SW480 (cell line): ENCODE measurements at places on chromosomes 13 and 19.

DNA sequence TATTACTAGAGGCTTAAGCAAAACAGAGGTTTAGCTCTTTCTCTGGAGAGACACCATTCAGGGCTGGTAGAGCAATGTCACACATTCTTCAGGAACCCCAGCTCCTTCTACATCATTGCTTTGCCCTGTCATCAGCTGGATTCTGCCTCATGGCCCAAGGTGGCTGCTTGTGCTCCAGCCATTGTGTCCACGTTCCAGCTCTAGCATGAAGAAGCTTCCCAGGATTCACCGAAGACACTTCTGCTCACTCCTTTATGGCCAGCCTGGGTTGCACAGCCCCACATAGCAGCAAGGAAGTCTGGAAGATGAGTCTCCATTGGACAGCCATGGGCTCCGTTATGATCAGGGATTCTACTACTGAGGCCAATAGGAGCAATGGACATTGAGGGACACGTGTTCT, 13.2 kb downstream of the PGLS start:
- no peak for DNase-seq

GRCh38 chr19:43519436-43520088, 7.4 kb downstream of the ETHE1 start:
- DNase-seq, result peak; percentile 91

GRCh38 chr19:5799247-5800241, 5.3 kb upstream of the NRTN start:
- no peak for DNase-seq

DNA sequence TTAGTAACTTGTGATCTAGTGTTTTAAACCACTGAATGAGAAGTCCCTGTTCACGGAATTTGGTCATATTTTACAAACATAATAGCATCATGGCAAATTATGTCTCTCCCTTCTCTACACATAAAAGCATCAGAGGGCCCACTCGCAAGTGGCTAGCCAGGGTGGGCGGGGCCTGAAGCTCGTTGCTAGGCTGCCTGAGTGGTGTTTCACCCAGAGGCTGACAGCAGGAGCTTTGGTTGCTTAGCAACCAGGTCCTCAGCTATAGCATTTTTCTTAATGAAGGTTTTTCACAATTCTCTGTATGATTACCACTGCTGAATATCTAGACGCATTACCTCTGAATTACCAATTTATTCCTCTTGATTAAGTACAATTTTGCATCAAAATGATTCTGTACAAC, 126.5 kb downstream of the NALCN start:
- peak; percentile 11 for DNase-seq

GRCh38 chr19:31648347-31648746, 299.1 kb upstream of the TSHZ3 start:
- peak; percentile 43 for DNase-seq

GRCh38 chr13:112900691-112901091, 68.3 kb upstream of the MCF2L start:
- DNase-seq, result no peak

DNA sequence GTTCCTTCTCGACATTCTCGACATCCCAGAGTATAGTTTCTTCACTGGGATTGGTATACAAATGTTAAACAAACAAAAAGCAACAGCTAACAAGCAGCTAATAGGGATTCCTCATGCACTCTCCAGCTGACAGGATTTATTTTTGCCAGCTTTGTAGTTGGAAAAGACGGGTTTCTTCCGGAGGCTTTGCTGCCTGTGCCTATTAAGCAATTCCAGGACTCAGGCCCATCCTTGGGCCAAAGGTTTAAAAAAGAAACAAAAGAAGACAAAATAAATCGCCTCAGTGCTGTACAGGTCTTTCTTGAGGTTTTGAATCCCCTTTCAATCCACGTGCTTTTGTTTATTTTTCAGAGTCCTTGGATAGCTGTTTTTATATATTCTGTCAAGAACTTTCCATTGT, 1414.5 kb upstream of the PCDH9 start:
- DNase-seq, result no peak

- no peak for DNase-seq
Observed at GRCh38 chr19:295687-296370, 4.6 kb upstream of the PLPP2 start.

DNA sequence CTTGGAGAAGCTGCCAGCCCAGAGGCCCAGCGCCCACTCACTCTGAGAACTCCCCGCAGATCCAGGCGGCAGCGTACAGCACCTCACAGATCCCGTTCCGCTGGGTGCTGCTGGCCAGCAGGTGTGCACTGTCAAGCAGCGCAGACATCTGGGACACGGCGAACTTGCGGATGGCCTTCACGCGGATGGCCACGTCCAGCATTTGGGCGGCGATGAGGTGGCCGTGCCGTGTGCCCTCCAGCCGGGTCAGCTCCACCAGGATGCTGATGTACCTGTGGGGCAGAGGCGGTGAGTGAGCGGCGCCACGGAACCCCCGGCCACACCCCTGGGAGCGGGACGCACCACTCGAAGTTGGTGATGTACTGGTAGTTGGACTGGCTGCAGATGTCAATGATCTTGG, 24.1 kb downstream of the IZUMO4 start:
- DNase-seq, result no peak

GRCh38 chr13:31394506-31394905, 194.7 kb downstream of the B3GLCT start:
- DNase-seq, result peak; percentile 48

GRCh38 chr13:46088821-46089562, 15.8 kb downstream of the CPB2 start:
- DNase-seq, result no peak

DNA sequence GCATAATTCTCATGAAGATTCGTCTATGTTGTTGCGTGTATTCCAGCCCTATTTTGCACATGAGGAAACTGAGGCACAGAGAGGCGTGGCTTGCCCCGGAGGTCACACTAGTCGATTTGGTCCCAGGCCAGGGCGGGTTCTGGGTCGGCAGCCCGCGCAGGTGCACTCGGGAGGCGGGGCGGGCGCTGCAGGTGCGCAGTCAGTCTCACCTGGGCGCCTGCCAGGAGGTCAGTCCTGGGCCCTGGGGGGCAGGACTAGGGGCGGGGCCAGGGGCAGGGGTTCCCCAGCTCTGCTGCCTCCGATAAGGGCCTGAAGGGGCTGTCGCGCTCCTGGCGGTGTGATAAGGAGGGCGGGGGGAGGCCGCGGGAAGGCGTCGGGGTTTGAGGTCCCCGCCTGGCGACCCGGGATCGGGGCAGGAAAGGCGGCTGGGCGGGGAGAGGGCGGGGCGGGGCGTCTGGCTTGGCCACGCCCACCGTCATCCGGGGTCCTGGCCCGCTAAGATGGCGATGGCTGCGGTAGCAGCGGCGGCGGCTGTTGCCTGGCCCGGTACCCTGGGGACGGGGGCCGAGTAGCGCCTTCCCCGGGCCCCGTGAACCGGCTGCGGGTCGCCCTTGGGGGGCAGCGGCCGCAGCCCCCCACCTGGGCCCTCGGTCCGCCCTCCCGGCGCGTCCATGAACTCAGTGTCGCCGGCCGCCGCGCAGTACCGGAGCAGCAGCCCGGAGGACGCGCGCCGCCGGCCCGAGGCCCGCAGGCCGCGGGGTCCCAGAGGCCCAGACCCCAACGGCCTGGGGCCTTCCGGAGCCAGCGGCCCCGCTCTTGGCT, at the start of gene ATG4D:
Gene ATG4D (plus strand): TSS at position 485 of the 822 bp plus-strand sequence. CDS start 187 bp downstream, at position 672.
- DNase-seq, result peak; percentile 87
